T-helper 22 cell (primary cell): ENCODE measurements at places on chromosomes 2 and 18.

DNA sequence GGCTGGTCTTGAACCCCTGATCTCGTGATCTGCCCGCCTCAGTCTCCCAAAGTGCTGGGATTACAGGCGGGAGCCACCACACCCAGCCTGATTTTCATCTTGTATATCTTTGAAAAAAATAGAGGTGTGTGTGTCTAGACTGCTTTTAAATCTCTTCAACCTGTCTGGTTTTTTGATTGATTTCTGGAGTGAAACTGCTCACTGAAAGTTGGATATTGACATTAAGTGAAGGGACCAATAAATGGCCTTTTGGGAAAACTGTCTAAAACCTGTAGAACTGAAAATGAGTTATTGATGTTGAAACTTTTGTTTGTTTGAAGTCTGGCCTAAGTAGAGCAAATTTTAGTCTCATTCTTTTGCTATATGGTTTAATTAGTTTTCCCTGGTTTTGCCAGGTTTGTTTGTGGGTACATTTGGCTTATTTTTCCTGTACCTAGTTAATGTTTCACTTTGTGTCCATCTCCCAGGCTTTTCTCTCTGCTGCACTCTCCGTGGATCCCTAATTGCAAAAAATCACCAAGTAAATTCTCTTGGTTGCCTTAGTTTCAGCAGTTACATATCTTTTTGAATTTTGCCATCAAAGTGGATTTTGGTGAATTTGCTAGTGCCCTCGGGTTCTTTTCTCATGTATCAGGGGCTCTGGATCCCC is 144.3 kb downstream of the MAP4K4 start:
- no peak for DNase-seq

DNA sequence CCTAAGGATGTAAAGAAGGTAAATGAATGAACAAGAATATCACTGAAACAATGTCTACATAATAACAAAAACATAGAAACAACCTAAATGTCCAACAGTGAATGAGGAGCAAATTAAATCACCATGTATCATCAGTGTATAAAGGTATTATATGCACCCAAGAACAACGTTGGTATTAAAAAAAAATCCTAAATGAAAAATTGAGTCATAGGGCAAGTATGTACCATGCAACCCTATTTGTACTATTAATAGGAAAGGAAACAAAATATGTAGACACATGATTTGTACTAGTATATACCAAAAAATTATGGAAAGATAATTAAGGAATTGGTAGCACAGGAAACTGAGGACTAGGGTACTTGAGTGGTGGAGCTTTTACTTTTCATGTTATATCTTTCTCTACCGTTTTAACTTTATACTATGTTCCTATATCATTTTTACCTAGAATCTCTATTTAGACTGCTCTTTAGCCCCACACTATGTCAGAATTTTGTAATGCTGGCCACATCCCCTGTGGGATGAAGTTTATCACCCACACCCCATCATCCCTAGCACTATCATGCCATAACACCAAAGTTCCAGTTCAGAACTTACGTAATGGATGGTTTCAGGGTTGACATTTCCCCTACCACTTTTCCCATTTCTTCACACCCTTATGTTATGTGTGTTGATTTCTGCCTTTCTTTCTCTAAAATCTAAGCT is 25.6 kb downstream of the IKZF2 start:
- no peak for DNase-seq

DNA sequence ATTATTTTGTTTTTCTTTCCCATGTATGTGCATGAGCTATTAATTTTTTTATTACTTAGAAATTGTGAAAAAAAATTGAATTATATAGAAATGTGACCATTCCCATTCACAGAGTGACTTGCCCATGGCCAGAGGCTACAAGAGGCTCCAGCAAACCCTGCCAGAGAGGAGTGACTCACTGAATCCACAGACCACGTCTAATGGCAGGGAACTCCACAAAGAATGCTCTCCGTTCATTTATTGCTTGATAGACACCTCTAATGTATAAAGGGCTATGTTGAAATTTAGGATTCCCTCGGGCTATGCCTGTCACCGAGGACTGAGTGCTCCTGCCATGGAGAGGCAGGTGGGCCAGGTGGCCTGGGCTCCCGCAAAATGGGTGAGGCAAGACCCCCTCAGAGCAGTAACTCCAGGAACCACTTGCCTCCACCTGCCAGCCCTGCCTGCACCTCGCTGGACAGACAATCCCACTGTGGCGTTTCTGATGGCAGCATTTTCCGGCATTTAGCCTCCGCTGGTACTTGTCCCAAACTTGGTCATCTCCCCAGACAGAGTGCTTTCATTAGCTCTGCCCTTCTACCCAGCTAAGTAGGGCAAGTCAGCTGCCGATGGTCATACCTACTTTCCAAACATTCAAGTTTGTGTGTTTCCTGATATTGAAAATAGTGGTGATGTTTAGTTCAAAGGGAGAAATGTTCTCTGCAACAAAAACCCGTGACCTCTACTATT is 200.3 kb downstream of the PRKCE start:
- no peak for DNase-seq

GRCh38 chr2:232238108-232238507 is 140.4 kb upstream of the ALPP start:
- no peak for DNase-seq
